MG63 (cell line): ENCODE measurements at places on chromosomes 12 and 14. TPM values are rescaled to one million over a fixed set of nuclear protein-coding genes. Genes with fewer than 3 reads are reported as not detected.

UNC119B gene
- total RNA-seq = 30.8 and 43.8 TPM in 2 replicates

ASCL1 gene
- total RNA-seq = not detected in 2 replicates

DYNC1H1 gene
- total RNA-seq = 108 and 146 TPM in 2 replicates

CIROP gene
- not detected in 2 replicates for total RNA-seq

KRT72 gene
- total RNA-seq = not detected in 2 replicates

DNA sequence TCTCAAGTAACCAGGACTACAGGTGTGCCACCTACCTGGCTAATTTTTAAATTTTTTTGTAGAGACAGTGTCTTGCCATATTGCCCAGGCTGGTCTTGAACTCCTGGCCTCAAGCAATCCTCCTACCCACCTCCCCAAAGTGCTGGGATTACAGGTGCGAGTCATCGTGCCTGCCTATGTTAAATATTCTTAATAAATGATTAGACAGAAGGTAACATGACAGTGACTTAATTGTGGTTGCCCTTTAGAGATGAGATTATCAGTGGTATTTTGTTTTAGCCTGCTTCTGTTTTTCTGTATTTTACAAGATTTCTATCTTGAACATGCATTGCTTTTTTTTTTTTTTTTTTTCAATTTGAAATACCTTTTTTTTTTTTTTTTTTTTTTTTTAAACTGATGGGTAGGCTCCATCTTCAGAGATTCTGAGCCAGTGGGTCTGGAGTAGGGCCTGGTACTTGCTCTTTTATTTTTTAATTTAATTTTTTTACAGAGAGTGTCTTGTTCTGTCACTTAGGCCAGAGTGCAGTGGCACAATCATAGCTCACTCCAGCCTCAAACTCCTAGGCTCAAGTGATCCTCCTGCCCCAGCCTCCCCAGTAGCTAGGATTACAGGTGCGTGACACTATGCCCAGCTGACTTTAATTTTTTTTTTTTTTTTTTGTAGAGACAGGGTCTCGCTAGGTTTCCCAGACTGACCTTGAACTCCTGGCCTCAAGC lies 88.4 kb downstream of the BORCS5 start:
- DNase-seq = no peak

DNA sequence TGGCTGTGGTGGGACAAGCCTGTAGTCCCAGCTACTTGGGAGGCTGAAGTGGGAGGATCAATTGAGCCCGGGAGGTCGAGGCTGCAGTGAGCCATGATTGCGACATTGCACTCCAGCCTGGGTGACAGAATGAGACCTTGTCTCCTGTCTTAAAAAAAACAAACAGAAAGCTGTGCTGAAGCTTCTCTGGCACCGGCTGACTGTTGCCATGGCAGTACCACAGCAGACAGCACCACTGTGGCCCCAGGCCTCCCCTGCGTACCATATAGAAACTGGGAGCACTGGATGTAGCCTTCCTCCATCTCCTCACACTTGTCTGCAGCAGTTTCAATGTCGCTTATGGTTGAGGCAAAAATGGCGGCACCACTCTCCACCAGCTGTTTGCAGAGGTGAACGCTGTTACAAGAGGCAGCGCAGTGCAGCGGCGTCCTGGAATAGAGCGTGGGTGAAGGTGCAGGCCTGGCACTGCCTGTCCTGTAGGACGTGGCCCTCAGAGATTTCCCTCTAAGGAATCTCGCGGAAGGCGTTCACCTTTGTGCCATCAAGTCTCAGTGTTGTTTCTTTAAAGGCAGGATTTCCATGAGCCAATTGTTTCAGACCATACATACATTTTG lies 21.9 kb downstream of the ZFYVE21 start:
- no peak for DNase-seq

DNA sequence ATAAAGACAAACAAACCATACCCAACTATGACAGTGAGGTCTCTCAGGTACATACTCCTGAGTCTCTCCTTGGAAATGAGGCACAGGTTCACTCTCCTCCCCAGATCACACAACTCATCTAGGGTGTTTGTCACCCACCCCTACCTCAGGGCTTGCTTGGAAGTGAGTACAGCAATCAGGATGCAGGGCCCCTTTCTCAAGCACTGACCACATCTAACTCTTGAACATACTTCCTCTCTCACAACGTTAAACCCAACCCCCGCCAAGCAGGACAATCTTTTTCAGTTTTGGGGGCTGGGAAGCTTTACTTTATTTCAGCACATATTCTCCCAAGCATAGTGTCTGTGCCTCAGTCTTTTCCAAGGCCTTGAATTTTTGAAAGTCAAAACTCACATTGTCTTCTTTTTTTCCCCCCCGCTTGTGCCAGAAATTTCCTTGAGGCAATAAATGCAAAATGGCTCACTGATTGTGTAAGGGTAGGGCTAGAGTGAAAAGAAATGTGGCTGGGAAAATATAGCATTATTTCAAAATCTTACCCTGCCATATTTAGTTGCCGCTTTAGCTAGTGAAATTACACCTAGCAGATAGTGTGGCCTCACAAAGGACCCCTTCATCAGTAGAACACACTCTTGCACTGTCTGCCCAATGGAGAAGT lies 2.4 kb upstream of the GPR65 start:
- no peak for DNase-seq

GRCh38 chr14:53848854-53849253 lies 107.8 kb downstream of the BMP4 start:
- no peak for DNase-seq

DNA sequence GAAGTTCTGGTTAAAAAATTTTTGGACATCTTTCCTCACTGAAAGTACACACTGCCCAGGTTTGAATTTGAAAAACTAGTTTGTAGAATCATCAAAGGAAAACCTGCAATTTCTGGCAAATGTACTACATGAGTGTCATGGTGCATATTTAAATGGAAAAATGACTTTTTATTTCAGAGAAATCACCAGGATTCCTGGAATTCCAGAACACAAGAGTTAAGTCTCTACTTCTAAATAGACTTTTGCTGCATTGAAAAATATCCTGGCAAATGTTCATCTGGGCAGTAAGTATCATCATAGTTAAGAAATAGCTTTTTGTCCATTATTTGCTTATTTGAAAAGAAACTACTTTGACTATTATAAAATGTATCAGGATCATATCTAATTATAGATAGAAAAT lies 275.1 kb downstream of the PRKD1 start:
- DNase-seq = no peak

DNA sequence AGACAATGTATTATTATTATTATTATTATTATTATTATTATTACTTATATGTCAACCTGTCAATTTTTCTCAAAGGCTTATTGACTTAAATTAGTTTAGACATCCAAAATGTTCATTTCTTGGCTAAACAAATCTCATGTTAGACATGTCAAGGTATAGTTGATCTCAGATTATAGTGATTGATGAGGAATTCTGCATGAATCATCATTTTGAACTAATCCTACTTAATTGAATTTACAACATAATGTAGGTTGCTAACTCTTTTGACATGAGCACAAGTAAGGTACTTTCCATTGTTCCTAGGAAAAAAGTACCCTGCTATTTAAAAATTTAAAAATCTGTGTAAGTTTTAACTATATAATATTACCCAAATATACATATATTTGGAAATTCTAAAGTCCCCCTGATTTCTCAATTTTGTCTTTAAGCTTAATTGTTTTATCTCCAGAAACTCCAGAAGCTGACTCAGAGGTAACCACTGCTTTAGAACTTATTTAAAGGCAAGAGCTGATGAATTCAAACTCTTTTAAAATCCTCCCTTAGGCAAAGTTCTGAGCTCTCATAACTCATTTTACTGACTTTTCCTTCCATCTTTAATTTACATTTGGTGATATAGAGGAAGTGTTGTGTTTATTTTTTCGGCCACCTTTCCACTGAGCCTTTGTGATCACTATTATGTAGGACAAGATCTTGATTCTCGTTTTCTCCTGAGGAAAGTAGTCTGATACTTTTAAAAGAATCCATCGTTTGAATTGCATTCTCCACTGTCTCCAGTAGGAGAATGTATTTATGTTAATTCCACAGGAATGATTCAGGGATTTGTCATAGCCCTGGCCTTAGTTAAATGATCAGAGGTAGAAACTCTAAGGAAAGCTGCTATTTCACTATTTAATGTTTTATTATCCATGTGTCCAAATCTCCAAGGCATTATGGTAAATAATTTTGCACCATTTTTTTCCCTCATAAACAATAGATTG lies 1304.5 kb downstream of the AACS start:
- no peak for DNase-seq

- no peak for DNase-seq
Observed at GRCh38 chr14:90005939-90006530, 50.3 kb downstream of the TDP1 start.

DNA sequence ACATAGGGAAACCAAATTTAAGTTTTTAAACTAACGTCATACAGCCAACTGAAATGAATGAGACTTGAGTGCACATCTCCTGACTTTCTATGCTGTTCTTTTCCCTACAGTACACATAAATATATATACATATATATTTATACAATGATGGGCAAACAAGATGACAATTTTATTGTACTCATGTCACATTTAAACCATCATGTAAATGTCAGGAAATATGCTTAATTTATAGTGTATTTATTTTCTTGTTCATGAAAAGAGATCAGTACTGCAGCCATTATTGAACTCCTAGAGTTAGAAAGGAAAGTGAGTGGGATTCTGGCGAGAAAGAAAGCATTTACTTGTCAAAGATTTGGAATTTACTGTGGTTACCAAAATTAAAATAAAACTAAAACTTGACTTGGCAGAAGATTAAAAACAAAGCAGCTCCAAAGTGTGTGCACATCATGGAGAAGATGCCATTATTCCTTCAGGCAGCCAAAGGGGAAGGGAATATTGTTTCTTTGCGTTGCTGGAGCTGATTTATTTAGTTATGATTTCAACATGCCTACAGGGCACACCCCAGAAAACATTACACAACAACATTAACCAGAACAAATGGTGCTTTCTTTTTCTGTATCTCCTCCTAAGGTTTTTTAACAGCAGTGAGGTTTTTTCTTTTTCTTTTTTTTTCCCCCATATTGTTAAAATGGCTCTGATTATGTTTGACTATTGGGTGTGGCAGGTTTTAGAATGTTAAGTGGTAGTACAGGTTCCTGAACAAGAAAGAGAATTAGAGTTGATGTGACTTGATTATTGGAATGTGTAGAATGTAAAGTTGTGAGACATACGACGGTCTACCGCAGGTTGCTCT lies 144.6 kb downstream of the RAD51B start:
- no peak for DNase-seq

- DNase-seq = no peak
Observed at GRCh38 chr12:105538880-105539279, 208.4 kb downstream of the C12orf75 start.

GRCh38 chr14:77760381-77761204 lies at the start of gene SNW1:
Gene SNW1, minus strand, starts transcription at chr14:77761156. Its CDS starts 29 bp downstream, at chr14:77761127.
- DNase-seq = peak; percentile 86

GRCh38 chr12:90062799-90063198 lies 354.2 kb upstream of the ATP2B1 start:
- no peak for DNase-seq

DNA sequence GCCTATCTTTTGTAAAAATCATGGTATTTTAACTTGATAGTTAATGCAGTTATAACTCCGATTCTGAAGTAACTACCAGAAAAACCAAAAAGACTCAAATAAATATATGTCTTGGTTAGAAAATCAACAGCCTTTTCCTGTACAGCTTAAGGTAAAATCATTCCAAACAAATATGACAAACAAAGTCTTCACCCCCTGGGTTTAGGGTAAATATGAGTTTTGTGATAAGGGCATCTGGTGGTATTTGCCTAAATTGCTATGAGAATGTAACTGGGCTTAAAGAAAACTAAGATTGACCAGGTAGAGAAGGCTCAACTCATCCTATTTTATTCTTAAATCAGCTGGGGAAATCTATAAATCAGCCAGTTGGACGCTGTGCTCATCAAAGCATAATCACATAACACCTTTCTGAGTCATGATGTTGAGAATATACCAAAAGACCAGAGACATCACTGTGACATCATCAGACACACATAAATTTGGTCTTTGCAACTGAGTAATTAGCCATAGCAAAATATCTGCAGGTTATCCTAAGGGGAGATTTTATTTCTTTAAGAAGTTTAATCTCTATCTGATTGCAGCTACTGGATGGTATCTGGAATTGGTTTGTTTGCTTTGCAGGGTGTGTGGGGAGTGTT lies 133.9 kb downstream of the STXBP6 start:
- no peak for DNase-seq

- no peak for DNase-seq
Observed at GRCh38 chr12:82040987-82041743, 282.0 kb upstream of the PPFIA2 start.

DNA sequence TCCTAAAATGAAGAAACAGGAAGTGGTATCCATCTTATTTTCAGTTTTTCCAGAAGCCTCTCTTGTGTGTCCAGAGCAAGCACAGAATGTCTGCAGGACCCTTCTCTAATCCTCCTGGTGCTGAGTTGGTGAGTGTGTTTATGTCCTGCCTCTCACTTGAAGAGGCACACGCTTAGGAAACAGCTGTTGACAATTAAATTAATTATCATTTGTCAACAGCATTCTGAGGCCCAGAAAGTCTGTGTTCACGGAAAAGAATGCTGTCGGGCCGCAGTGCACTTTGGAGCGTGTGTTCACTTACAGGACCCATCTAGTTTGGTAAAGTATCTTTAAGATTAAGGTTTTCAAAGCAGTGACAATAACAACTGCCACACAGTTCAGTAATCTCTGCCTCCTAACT lies 70.5 kb downstream of the LMNTD1 start:
- no peak for DNase-seq

- no peak for DNase-seq
Observed at GRCh38 chr14:99603471-99604277, at the start of gene CCDC85C. Gene CCDC85C, minus strand, starts transcription at chr14:99604207. Its CDS starts 248 bp downstream, at chr14:99603959.

DNA sequence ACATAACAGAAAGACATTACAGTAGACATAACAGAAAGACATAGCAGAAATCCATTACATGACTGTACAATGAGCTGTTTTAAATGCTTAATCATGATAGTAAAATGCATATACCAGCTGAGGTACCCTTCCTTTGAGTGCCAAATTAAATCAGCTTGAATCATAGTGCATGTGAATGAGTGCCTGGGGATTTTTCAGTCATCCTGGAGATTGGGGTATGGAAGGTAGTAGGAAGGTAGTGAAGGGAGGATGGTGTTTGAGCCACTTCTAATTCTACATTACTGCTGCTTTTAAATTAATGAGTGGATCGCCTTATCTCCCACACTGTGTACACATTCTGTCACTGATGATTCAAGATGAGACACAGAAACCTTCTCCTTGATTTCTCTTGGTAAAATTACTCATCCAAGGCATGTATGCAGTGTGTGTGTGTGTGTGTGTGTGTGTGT lies 534.2 kb downstream of the LRFN5 start:
- DNase-seq = peak; percentile 5

GRCh38 chr14:35285168-35286002 lies 6.8 kb upstream of the PSMA6 start:
- no peak for DNase-seq

GRCh38 chr12:116492703-116493324 lies 66.4 kb upstream of the MAP1LC3B2 start:
- peak; percentile 53 for DNase-seq

DNA sequence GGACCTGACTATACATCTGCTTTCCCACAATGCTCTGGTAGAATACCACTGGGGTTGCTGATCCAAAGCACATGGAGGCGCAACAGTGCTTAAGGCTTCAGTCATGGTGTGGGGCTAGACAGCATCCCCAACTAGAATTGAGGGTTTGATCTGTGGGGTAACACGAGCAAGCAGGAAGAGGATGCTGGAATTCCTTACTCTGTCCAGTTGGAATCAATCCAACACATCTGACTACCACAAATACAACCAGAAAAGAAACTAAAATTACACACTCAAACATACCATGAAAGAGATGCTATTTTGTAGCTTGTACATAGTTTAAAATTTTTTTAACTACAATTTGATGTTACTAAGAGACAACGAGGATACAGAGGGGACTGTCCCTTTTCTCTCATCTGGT lies 40.4 kb upstream of the GTF2A1 start:
- no peak for DNase-seq
